Cerebellar cortex (tissue), 1 donor: ENCODE measurements at places on chromosomes 3 and 15.
A peak's percentile ranks its signal among the peaks of the same experiment; 100 is the strongest.

- DNase-seq, result no peak
These were observed 28.4 kb downstream of the USF3 start for GRCh38 chr3:113668015-113668414.

DNA sequence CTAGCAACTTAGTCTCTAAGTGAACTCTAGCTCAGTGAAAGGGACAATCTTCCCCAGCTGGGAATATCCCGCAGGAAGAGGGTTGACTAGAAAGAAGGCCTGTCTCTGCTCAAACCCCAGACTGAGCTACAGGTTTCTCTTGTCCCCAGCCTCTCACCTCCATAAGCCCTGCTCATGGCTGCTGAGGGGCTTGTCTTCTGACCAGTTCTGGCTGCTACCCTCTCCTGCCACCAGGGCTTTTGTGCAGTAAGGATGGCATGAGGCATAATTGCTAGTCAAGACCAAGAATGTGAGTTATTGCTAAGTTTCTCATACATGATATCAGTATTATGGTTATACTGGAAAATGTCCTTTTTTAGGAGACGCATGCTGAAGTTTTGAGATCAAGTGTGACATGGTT is 21.3 kb downstream of the WDR53 start:
- no peak for DNase-seq

DNA sequence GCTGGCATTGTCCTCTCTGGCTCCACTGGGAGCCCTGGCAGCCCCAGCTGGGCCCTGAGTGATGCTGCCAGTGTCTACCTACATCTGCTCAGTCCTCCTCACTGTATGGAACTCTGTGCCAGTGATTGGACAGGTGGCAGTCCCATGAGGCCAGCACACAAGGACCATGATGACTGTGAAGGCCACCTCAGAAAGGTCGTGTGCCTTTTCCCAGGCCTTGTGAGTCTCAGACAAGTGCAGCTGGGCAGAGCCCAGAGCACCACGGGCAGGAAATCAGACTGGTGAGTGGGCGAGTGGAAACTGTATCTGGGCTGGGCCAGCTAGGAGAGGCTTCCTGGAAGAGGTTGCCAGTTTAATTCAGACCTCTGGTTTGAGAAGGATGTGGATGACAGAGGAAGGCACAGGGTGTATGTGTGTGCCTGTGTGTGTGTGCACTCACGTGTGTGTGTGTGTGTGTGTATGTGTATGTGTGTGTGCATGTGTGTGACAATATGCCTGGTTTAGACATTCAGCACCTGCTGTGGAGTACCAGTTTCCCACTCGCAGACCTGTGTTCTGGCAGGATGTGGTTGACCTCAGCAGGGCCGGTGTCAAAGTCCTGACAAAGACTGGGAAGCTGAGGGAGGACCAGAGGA is 7.0 kb downstream of the MAPKAPK3 start:
- no peak for DNase-seq

DNA sequence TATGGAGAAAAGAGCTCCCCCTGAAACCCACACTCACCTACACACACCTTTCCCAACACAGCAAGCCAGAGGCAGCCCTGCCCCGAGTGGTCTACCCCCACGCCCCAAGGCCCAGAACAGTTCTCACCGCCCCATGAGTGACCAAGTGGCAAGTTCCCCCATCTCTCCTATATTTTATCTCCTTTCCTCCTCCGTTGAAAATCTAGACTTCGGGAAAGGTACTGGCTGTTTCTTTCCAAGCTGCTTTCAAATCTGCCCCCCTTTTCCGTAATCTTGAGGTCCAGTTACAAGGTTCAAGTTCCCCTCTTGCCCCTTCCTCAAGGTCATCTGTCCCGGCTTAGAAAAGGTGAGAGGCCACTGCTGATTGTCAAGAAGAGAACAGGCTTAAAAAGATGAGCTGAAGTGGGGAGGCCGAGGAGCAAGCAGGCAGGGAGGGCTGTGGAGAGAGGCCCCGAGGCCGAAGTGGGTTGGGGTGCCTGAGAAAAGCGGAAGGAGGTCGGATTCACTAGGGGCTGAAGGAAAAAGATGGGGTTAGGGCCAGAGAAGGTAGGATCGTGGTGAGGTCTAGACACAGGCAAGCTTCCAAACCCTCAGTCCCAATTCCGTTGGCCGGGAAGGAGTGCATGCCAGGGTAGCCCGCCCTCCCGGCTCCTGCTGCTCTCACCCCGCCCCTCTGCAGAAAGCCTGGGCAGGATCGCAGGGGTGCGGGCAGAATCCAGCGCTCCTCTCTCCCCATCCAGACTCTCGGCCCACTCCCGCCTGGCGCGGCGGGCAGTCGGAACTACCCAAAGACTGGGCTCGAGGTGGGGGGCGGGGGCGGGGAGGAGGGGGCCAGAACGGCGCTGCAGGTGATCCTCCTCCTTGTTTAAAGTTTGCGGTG is 1.7 kb downstream of the SEMA5B start:
- DNase-seq, result no peak

DNA sequence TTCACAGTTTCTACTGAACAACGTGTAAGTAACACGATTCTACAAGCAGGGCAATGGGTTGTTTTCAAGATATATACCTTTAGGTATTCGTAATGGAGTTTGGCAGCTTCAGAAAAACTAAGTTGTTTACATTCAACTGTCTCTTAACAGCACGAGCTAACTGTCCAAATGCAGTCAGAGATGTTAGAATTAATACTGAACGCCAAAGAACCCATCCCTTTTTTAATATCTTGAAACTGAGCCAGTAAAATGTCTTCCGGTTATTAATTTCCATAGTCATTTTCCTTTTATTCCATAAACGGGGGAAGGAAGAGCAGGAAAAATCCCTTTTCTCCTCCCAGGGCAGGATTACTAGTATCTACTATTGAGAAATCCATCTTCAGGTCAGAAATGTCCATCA is 129.0 kb upstream of the THBS1 start:
- no peak for DNase-seq

DNA sequence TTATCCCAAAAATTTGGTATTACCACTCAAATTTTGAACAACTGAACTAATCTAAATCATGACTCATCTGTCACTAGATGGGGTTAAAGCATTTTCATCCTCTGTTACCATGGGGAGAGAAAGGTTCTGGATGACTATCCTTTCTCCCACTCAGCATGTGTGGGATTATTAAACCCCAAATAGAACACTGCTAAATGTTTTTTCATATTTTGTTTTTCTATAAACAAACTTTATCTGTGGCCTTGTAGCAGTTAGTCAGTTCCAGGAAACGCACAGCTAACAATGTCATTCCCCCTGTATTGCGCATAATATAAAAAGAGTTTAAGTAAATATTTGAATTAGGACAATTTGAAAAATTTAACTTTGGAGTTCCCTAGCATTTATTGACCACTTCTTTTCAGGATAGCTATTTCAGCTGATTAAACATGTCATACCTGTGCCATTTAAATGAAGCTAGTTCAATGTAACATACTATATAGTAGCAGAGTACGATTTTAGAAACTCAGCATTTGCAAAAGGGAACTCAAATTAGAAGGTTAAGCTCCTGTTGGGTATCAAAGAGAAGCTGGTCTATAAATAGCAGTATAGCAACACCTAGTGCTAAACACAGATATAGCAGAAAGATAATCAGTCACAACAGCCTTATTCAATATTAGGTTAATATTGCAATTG is 9.2 kb upstream of the TMEM212 start:
- DNase-seq, result no peak

- peak; percentile 92 for DNase-seq
These were observed at the start of gene ZNF106 for GRCh38 chr15:42490671-42491538. ZNF106 (minus strand) TSS chr15:42491141; CDS start chr15:42472289, 18,852 bp downstream.

DNA sequence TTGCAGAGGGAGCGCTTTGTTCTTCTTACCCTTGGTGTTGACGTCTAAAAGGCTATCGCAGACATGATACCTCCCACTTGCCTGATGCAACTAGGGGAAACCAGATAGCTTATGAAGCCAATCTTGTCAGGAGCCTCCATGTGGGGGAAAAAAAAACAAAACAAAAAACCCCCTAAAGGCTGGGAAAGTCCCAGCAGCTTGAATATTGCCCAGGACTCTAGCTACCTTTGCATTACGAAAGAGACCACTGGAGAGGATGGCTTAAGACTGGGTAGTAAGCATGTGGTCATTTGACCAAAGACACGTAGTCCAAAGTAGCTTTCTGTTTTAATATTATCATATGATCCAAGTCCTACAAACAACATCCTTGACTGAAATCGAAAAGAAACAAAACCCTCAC is 120.7 kb upstream of the WNT5A start:
- no peak for DNase-seq

DNA sequence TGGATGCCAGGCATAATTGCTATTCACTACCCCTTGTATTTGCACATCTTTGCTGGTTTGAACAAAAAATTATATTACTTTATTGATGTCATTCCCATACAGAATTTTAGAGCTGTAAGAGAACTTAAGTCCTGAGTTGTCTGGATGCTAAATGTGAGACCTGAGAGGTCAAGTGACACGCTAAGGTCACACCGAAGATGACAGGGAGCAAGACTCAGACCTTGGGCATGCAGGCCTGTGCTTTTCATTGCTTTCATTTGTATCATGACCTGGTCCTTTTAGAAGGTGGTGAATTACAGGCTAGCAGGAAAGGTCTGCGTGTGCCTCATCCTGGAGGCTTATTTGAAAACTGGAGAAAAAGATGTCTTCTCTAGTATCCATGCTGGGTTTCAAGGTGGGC is 312.0 kb upstream of the RASGRP1 start:
- DNase-seq, result no peak

DNA sequence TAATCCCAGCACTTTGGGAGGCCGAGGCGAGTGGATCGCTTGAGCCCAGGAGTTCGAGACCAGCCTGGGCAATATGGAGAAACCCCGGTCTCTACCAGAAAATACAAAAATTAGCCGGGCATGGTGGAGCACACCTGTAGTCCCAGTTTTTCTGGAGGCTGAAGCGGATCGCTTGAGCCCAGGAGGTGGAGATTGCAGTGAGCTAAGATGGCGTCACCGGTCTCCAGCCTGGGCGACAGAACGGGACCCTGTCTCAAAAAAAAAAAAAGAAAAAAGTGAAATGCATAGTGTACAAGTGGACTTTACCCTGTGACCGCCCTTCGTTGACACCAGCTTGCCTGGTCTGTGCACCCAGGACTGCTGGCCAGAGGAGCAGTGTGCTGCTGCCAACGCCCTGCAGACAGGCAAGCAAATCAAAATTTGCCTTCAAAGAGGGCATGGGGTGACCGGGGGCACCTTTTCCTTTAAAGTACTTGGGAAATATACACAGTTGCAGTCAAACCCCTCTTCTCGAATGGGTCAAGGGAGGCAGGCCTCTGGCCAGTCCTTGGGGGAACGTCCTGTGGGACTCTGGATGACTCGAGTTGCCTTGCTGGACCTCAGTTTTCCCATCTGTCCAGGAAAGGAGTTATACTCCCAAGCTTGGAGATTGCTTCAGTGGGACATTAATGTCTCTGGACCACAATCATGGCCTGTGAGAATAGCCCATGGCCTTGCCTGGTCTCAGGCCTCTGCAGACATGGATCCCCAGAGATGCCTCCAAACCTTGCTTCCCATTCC is 1.0 kb downstream of the XYLB start:
- DNase-seq, result no peak

DNA sequence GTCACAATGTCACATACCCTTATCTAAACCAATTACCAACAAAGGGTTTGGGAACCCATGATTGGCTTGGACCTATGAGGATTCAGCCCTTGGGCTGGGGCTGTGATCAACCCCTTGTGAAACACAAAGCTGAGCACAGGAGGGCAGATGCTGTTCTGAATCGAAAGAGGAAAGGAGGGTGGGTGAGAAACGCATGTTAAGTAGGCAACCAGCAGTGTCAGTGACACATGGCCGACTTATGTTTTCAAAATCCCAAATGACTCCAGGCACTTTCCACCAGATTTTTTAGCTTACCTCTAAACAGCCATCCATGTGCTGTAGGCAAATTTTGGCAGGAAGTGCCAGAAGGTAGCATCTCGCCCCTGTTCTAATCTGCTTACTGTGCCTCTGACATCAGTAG is 34.1 kb upstream of the KLHL25 start:
- peak; percentile 17 for DNase-seq

- no peak for DNase-seq
These were observed 53.2 kb upstream of the FNDC3B start for GRCh38 chr3:171986176-171986575.

DNA sequence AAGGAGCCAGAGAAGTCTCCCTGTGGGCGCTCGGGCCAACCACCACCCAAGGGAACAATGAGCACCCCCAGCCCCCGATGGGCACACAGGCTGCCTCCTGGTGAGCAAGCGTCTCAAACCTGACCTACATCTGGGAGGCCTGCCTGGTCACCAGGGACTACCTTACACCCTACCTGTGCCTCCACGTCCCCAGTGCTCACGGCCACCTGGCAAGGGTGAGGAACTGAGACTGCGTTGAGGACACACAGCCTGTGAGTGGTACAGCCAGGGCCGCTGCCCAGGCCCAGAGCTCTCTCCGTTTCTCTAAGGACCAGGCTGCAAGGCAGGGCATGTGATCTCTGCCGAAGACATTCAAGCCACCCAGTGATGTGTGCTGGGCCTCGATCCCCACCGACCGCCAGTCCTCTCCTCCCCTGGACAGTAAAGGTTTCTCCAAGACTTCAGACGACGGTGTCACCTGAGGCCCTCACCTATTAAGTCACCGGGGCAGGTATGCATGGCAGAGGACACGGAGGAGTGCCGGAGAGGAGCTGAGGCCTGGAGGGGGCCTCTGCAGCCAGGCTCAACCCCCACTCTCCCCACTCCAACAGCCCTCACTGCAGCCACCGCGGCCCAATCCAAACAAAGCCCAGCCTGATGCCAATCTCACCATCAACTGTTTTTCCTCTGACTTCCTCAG is 2.8 kb downstream of the GOLGA8A start:
- no peak for DNase-seq

GRCh38 chr3:142987080-142987700 is 14.2 kb upstream of the U2SURP start:
- peak; percentile 60 for DNase-seq

DNA sequence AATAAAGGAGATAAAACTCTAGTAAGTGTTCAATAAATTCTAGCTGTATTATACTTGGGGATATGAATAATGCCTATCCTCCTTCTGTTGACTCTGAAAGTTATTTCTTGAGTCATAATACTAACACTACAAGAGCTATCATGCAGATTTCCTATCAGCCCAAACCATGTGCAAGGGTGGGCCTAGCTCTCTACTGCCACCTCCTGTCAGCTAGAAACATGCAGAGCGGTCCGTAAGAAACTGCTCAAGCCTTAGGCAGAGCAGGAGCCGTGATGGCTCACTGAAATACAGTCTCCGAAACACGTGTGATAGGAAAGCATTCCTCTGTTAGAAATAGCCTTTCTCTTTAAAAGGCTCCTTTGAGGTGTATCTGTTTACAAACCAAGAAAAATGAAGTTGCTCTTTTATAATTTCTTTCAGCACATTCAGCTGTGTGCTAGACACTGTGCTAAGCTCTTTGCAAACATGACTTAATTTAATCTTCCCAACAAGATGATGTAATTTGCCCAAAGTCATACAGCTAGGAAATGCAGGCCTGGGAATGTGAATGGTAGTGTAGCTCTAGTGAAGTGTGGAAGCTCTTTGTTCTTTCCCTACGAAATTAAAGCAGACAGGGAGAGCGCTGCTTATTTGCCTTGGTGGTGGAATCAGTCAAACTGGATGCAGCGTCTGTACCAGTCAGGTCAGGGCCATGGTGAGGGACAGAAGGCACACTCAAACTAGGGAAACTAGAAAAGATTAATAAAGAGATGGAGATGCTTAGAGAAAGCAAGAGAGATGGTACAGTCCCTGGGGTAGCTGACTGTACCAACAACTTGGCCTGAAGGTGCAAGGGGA is 43.1 kb downstream of the MTHFS start:
- DNase-seq, result peak; percentile 93
